Activated CD8-positive, alpha-beta memory T cell treated with anti-CD3 and anti-CD28 coated beads, Interleukin-2, amount 50 U/mL, for 48 hours (primary cell): ENCODE measurements at places on chromosomes 2 and 18.

DNA sequence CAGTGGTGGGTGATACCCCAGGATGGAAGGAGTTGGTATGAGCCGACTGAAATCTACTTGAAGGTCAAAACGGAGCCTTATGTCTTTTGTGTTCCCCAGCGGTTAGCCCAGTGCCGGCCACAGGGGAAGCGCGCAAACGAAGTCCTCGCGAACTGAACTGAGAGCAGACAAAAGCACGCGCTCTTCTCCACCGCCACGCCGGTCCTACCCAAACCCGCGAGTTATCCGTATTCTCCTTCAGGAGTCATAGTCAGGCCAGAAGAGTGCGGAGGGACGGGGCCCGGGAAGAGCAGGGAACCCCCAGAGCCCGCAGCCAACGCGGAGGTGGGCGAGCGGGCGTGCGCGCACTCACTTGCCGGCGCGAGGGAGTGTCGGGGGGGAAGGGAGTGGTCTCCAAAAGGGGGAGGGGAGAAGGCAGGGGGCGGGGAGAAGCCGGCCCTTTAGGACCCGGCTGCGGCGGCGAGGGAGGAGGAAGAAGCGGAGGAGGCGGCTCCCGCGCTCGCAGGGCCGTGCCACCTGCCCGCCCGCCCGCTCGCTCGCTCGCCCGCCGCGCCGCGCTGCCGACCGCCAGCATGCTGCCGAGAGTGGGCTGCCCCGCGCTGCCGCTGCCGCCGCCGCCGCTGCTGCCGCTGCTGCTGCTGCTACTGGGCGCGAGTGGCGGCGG, at the start of gene IGFBP2:
Gene IGFBP2, plus strand, starts transcription at position 469 of the 664 bp plus-strand sequence. Its CDS starts 104 bp downstream, at position 573.
- peak; percentile 69 for DNase-seq

GRCh38 chr18:73986711-73987110, 160.9 kb downstream of the FBXO15 start:
- DNase-seq = no peak

GRCh38 chr2:156405586-156405985, 30.6 kb upstream of the GPD2 start:
- no peak for DNase-seq

- no peak for DNase-seq
Observed at GRCh38 chr2:129375632-129376425, 603.6 kb upstream of the RAB6C start.

- DNase-seq = no peak
Observed at GRCh38 chr2:70596293-70596692, 42.7 kb upstream of the TGFA start.

- no peak for DNase-seq
Observed at GRCh38 chr2:216949700-216950413, 90.0 kb upstream of the TNP1 start.

DNA sequence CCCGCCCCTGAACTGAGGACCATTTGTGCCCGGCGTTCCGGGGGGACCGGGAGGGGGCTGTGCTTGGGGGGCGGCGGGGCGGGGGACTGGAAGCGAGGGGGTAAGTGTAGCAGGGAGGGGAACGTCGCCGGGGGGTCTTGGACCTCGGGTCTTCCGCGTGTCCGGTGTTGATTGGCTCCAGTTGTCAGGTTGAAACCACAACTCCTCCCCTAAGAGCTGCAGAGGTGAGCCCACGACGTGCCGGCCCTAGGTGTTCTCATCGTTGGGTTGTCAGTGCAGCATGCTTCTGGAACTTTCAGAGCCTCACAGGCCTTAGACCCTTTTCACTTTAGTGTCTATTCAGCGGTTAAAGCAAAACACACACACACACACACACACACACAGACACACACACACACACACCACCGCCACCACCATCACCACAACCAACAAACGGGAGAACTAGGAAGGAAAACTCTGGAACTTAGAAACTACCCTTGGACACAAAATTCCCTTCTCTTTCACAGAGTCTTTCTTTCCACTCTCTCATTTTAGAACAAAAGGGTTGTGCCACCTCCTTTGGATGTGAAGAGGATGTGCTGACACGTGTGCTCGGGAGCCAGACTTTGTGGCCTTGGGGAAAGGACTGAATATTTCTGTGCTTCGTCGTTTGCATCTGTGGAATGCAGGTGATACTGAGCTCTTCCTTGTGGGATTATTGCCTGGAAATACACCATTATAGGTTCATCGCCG, 6.7 kb upstream of the DLX2 start:
- no peak for DNase-seq

GRCh38 chr2:110977403-110977802, 143.3 kb upstream of the BCL2L11 start:
- DNase-seq = no peak

- no peak for DNase-seq
Observed at GRCh38 chr2:166960702-166961270, 72.5 kb downstream of the XIRP2 start.

DNA sequence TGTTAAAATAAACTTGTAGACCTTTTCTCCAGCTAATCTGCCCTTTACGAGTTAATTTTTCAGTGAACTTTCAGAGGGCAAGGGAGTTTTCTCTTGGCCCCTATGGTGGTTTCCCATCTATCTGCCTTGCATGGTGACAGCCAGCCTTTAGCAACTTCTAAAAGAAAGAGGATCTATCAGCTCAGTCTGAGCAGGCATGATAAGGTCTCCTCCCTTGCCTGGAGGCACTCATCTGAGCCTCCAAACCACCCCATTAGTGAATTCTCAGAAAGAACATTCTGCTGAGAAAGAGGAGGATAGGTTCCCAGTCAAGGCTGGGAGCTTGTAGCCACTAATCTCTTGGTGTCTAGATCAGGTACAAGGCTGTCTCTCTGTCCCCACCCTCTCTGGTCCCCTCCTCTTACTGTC, 10.7 kb upstream of the GYPC start:
- no peak for DNase-seq

DNA sequence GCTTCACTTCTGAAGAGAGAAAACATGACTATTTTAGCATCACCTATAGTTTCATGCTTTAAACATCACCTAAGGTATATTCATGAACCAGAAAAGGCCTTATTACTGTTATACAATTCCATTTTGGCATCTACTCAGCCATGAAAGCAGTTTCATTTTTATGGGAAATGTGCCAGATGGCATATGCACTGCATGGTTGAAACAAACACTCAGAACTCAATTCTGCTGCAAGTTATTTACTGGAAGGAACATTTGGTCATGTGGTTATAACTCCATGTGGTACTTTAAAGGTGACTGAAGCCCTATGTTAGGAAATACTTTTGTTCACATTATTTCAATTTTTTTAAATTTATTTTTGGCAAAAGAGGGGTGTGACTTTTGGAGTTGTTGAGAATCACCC, 287.5 kb upstream of the CRIM1 start:
- no peak for DNase-seq
